Natural killer cell (primary cell): ENCODE measurements at places on chromosomes 3 and 15. TPM values are rescaled to one million over a fixed set of nuclear protein-coding genes. Genes with fewer than 3 reads are reported as not detected.

- DNase-seq, result peak; percentile 46
These were observed 753 bp downstream of the PLCH1 start for GRCh38 chr3:155744010-155744625.

- no peak for DNase-seq
These were observed 43.9 kb downstream of the PPCDC start for GRCh38 chr15:75067123-75067830.

Gene EIF3J
- total RNA-seq, result 72.4 TPM

Gene CADM2
- total RNA-seq, result 0.07 TPM

DNA sequence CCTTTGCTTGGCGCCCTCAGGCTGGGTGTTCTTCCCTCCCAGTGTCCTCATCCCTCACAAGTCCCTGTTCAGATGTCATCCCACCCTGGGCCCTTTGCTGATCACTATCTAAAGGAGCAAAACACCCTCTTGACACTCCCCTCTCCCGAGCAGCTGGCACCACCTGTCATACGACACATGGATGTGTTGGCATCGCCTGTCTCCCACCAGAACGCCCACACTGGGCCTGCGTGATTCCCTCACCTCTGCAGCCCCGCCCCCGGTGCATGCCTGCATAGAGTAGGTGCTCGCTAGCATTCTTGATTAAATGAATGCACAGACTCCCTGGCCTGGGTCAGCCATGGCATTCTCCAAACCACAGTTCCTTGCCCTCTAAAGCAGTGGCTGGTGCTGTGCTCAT lies 75.8 kb downstream of the DNAJB8 start:
- DNase-seq, result no peak

- no peak for DNase-seq
These were observed 60.7 kb downstream of the TIMP4 start for GRCh38 chr3:12097971-12098370.

DNA sequence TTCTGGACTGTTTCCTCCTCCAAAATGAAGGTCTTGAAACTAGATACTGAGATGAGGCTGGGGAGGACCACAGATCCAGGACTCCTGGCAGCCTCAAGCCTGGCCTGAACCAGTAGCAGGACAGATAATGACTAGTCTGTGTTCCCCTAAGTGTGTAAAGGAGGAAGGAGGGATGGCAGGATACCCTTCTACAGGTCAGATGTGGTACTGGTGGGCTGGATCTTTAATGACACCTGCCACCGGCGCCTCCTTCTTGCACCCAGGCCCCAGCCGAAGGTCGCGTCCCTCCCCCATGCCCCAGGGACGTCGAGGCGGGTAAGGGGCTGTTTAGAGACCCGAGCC lies 556 bp downstream of the USP19 start:
- DNase-seq, result peak; percentile 39

DNA sequence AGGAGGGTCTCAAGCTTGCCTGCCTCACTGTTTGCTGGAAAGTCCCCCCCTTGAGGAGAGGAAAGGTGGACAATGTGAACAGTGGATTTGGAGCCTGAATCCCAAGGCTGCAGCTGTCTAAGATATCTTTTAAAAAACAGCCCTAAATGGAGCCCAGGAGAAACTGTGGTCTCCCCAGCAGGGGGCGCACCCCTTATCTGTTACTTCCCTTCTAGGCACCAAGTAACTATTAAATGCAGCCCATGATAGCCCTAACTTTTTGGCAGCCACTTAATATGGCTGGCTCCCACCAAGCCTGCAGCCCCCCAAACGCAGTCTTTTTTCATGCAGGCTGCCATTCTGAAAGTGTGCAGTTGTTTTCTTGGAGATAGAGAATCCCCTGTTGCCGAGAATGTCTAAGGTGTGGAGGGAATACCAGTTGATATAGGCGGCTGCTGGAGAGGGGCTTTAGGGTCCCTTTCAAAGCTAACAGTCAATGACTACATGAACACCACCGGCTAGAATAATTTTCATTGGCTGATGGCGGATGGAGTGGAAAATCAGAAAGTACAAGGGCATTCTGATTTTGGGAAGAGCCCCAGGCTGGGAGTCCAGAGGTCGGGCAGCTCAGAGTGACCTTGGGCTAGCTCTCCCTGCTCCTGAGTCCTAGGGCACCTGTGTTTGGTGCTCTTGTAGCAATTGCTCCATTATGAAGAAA lies 1.3 kb downstream of the RHCG start:
- DNase-seq, result no peak

GRCh38 chr3:133701435-133702358 lies 40.0 kb upstream of the TOPBP1 start:
- no peak for DNase-seq

- DNase-seq, result no peak
These were observed 10.3 kb upstream of the CCR8 start for GRCh38 chr3:39319249-39319648.

Gene TMCO5A
- not detected for total RNA-seq
